Stimulated activated CD8-positive, alpha-beta memory T cell treated with anti-CD3 and anti-CD28 coated beads, Interleukin-4, amount 100 ng/mL, for 4 hours (primary cell): ENCODE measurements at places on chromosomes 4 and X.

DNA sequence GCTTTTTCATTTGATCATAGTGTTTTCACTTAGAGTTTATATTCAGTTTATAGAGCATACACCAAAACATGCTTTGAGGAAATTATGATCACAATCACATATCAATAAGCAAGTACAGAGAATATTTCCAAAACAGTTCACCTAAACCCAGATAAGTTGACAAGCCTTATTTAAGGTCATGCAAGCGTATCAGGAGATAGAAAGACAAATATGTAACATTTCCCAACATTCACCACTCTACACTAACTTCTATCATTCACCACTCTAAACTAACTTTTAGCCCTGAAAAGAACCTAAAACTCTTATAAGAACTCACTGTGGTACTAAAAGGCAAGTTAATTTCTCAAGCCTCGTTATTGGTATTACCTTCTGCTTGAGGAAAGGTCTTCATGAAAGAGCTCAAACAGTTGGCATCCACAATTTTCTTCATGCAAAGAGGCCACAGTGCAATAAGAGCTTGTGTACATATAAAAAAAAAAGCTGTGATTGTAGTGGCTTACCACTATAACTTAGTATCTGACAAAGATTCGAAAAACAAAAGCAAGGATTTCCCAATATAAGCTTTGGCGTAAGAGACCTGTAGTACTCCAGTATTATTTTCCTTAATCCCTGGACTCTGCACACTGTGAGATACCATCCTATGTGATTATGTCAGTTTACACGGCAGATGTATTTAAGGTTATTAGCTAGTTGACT lies 903.3 kb downstream of the STIM2 start:
- no peak for DNase-seq

DNA sequence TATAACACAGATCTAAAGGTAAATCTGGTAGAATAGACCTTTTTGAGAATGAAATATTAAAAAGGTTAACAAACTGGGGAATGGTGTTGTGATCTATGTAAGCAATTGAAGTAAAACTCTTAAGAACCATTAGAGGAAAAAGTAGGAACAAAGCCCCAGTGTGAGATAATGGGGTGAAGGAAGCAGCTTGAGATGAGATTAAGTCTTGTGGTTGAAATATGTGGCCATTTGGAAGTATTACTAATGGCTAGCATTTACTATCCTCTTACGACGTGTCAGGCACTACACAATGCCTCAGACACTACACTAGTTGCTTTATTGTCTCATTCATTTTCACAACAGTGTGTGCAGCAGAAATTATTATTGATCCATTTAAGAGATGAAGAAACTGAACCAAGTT lies 25.9 kb upstream of the NDNF start:
- no peak for DNase-seq

GRCh38 chr4:72768364-72768763 lies 199.3 kb upstream of the ADAMTS3 start:
- no peak for DNase-seq

GRCh38 chr4:163967263-163967662 lies 472.8 kb downstream of the TMA16 start:
- DNase-seq: no peak

GRCh38 chr4:102574317-102574716 lies 73.2 kb downstream of the NFKB1 start:
- no peak for DNase-seq

GRCh38 chr4:183099537-183100297 lies 660 bp downstream of the WWC2 start:
- no peak for DNase-seq

DNA sequence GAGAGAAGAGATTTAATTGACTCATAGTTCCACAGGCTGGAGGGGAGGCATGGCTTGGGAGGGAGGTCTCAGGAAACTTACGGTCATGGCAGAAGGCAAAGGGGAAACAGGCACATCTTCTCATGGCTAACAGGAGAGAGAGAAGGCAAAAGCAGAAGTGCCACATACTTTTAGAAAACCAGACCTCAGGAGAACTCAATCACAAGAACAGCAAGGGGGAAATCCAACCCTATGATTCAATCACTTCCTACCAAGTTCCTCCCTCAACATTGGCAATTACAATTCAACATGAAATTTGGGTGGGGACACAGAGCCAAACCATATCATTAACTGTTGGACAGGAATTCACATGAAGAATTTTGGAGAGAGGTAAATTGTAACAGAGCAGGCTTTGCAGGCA lies 485.3 kb upstream of the PITX2 start:
- DNase-seq: no peak

DNA sequence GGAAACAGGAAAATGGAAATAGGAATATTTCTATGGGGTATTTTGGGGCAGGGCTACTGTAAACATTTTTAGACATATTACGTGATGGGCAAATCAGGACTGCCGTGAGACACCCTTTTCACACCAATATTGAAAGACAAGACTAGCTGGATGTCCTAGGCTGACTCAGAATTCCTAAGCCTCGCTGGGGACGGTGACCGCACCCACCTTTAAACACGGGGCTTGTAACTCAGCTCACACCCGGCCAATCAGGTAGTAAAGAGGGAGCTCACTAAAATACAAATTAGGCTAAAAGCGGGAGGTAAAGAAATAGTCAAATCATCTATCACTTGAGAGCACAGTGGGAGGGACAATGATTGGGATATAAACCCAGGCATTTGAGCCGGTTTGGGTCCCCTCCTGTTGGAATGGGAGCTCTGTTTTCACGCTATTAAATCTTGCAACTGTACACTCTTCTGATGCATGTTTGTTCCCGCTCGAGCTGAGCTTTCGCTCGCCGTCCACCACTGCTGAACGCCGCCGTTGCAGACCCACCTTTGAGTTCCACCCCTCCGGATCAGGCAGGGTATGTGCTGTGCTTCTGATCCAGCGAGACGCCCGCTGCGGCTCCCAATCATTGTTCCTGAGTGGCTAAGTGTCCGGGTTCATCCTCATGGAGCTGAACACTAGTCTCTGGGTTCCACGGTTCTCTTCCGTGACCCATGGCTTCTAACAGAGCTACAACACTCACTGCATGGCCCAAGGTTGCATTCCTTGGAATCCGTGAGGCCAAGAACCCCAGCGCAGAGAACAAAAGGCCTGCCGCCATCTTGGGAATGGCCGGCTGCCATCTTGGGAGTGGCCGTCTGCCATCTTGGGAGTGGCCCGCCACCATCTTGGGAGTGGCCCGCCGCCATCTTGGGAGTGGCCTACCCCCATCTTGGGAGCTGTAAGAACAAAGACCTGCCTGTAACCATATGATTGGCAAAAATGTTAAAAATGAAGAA lies 152.6 kb downstream of the CRLF2 start:
- DNase-seq: no peak

DNA sequence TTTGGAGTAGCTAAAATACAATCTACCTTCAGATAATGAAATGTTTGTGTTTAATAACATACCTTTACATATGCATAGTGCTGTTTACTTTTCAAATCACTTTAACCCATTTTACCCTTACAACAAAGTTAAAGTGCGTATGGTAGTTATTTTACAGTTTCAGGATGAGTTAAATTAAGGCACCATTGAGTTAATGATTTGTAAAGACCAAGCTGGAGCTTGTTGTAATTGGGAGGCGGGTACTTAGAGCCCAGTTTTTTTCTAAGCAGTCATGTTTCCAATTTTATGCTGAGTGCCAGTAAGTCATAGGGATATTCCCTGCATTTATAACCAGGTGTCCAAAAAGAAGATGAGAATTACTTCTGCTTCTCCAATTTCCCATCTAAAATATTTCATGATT lies 84.2 kb upstream of the NRK start:
- DNase-seq: no peak

GRCh38 chr4:10438924-10439323 lies 18.3 kb downstream of the ZNF518B start:
- DNase-seq: no peak

- no peak for DNase-seq
Observed at GRCh38 chr4:189048119-189048518, 892.6 kb upstream of the FRG1 start.

GRCh38 chr4:155820887-155821518 lies 45.1 kb downstream of the ASIC5 start:
- no peak for DNase-seq

- no peak for DNase-seq
Observed at GRCh38 chr4:20532871-20533870, 167.1 kb upstream of the PACRGL start.

GRCh38 chr4:40881851-40882250 lies 132.1 kb downstream of the NSUN7 start:
- no peak for DNase-seq

DNA sequence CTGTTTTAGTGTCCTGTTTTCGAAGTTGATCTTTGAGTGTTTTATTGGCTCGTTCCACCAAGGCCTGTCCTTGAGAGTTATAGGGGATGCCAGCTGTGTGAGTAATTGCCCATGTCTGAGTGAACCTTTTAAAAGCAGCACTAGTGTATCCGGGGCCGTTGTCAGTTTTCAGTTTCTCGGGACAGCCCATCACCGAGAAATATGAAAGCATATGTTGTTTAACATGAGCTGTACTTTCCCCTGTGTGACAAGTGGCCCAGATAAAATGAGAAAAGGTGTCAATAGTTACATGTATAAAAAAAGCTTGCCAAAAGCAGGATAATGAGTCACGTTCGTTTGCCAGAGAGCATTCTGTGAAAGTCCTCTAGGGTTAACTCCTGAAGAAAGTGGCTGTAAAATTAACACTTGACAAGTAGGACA lies 48.6 kb upstream of the RASSF6 start:
- DNase-seq: no peak

GRCh38 chrX:120517936-120518335 lies 42.8 kb downstream of the CUL4B start:
- DNase-seq: no peak

- no peak for DNase-seq
Observed at GRCh38 chr4:157591245-157591644, 370.7 kb downstream of the GRIA2 start.

DNA sequence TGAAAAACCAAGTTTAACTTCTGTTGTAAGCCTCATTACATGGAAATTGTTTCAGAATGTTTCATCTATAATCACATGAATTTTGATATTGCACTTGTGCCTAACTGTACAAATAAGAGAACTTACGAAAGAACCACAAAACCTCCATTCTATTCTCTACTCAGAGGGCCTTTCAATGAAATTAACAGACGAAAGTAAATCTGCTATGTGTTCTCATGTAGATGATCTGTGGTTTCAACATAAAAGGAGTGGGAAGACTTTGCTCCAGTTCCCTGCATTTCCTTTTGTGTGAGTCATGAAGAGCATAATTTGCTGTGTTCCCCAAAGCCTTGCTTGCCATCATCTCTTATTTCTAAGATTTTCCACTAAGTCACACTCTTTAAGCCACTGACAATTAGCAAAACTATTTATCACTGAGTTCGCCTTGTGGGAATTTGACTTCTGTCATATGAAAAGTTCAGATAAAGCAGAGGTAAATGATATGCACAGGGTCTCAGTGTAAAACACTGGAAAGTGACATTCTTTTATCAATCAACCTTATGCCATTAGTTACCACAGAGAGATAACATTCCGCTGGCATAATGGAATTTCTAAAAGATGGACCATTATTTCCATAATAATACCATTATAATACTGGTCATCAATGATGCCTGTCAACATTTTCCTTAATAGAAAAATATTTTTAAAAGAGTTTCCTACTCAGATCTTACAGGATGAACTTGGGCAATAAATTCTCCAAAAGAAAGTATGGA lies 329.8 kb downstream of the NR3C2 start:
- DNase-seq: no peak

DNA sequence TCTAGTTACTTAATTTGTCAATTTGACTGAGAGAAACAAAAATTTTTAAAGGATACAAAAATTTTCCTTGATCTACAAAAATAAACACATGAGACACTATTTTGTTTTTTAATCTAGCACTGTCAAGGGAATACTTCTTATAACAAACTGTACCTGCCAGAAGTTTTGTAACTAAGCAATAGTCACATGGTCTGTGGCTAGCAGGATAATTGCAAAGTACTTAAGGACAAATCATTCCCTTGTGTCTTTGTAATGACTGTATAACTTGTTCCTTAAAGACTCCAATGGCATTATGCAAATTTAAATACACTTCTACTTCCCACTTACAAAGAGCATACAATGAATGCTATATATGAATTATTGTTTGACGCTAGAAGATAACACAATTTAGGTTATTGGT lies 25.1 kb upstream of the ANK2 start:
- DNase-seq: no peak

DNA sequence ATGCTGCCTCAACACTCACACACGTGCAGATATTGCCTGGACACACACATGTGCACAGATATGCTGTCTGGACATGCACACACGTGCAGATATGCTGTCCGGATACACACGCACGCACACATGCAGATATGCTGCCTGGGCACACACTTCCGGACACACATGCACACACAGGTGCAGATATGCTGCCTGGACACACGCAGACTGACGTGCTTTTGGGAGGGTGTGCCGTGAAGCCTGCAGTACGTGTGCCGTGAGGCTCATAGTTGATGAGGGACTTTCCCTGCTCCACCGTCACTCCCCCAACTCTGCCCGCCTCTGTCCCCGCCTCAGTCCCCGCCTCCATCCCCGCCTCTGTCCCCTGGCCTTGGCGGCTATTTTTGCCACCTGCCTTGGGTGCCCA lies 14.7 kb downstream of the FGFRL1 start:
- no peak for DNase-seq

DNA sequence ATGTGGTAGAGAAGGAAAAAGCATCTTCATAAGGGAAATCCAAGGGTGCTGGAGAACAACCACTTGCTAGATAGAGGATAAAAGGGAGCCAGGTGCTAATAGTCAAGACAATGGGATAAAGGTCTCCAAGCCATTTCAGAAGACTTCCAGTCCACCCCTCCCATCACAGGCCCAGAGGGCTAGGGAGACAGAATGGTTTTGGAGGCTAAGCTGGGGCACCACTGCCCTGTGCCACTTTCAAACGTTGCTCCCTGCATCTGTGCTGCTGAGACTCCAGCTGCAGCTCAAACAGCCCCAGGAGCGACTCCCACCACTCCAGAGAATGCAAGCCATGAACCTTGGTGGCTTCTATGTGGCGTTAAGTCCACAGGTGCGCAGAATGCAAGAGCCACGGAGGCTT lies 38.4 kb upstream of the HUWE1 start:
- no peak for DNase-seq

- DNase-seq: no peak
Observed at GRCh38 chr4:33090910-33091309, 2370.7 kb downstream of the PCDH7 start.

GRCh38 chr4:22029803-22030202 lies 81.2 kb upstream of the KCNIP4 start:
- no peak for DNase-seq

- DNase-seq: no peak
Observed at GRCh38 chrX:16662402-16662801, 12.4 kb downstream of the S100G start.

GRCh38 chr4:137312257-137312656 lies 220.0 kb downstream of the PCDH18 start:
- no peak for DNase-seq
